ENCODE measurements at places on chromosomes 4 and X.

DNA sequence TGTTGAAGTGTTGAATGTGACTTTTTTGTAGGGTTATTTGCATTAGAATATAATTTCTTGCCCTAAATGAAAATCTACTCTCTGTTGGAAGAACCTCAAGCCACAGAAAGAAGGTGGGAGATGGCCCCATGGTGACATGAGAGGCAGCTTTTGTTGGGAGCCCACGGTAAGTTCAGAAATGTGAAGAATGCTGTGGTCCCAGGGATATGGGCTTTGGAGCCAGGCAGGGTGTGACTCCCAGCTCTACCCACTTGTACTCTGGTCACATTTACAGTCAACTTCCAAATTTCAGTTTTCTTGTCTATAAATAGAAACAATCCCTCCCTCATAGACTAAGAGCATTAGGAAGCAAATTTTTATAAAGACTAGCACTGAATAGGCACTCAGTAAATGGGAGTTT lies 177.8 kb downstream of the RAB28 start:
- DNase-seq, result no peak

GRCh38 chr4:13989501-13989900 lies 362.0 kb upstream of the BOD1L1 start:
- DNase-seq, result no peak

GRCh38 chr4:16626945-16627344 lies 271.5 kb downstream of the LDB2 start:
- DNase-seq, result peak; percentile 50

DNA sequence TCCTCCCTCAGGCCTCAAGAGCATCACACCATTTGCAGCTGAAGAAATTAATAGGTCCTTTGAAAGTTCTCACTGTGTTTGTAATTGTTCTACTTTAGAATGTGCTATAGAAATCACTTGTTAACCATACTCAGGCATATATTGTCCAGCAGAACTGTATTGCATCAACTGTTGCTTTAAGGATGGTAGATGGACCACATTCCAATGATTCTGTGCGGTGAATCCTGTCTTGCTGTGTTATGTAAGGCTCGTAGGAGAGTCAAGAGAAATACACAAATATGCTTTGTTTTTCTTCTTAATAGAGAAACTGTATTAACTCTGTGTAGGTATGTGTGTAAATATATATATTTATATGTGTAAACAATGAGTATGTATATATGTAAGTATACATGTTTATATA lies 6.3 kb upstream of the ADGRA3 start:
- DNase-seq, result no peak

DNA sequence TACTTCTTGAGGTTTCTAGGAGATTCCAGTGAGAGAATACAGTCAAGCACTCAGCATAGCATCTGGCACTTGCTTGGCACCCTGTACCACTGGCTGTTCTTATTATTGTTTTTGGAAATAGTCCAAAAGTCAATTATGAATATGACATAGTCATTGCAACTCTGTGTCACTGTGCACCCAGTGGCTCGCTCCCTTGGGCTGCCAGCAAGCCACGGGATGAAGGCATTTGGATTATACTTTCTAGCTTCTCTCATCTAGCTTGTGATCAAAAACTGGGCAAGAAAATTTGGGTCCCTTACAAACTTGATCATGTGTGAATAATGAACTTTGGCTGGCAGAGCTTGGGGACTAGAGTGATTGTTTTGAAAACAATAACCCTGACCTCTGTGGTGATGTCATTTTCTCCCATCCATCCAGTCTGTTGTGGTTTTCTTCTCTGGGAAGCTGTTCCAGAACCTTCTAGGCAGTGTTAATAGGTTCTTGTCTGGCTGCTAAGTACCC lies 32.7 kb upstream of the LIMCH1 start:
- no peak for DNase-seq

- DNase-seq, result no peak
Observed at GRCh38 chr4:79287718-79288117, 38.1 kb downstream of the NAA11 start.

GRCh38 chr4:64062991-64063390 lies 346.3 kb downstream of the TECRL start:
- DNase-seq, result no peak

DNA sequence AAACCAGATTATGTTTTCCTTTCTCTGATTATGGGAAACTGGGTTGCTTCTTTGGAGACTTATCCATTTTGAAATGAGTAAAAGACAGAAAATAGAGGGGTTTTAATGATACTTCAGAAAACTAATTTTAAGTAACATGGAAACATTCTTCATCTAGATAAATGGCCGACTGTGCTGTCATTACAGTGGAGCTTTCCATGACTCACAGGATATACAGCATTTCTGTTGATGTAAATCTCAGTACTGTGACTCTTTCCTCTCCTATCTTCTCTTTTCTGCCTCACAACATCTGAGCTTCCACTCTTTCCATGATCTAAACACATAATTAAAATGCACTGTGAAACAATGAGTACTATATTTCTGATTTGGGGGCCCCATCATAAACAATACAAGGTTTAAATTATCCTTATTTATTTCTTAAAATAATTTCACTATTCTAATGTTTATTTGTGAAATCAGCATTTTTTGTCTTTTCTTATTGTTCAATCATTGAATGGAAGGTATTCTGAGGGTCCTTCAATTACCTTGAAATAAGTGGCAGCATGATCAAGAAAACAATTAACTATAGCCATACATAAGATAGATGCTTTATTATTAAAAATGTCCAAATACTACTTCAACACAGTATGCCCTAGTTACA lies 19.3 kb downstream of the SEC24D start:
- DNase-seq, result peak; percentile 58

DNA sequence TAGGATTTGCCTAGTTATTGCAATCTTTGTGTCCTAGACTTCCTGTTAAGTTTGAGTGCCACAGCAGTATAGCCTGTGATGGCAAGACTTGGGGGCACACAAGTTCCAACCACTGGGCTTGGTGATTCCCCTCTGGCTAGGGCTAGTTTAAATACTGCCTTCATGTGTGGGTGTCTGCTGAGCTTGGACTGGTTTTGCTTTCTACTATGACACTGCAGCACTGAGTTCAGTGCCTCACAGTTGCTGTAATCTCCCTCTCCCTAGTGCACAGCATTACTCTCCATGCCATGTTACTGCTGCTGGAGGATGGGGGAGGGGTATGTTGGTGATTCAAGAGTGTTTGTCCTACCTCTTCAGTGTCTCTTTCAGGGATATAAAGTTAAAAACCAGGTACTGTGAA lies 379.6 kb downstream of the IL15 start:
- DNase-seq, result no peak

DNA sequence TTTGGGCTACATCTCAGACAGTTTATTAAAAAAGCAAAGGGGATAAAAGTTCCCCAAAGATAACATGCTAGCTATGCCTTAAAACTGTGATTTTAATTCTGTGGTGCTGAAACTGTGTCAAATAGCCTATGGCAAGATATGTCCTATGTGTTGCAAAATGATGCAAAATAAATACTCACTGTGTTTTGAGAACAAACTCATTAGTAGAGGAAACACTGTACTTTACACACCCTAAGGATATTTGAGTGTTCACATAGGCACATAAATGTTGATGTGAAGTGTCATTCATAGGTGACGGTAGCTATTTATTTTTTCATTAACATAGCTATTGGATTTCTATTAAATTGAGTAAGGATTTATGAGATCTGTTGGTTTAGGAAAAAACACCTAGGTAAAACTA lies 351.9 kb downstream of the FAT4 start:
- no peak for DNase-seq

GRCh38 chr4:6523251-6523650 lies 50.8 kb upstream of the PPP2R2C start:
- peak; percentile 70 for DNase-seq

GRCh38 chr4:74878323-74878722 lies 54.6 kb upstream of the PARM1 start:
- no peak for DNase-seq

- peak; percentile 36 for DNase-seq
Observed at GRCh38 chr4:6134612-6135220, 65.6 kb downstream of the JAKMIP1 start.

DNA sequence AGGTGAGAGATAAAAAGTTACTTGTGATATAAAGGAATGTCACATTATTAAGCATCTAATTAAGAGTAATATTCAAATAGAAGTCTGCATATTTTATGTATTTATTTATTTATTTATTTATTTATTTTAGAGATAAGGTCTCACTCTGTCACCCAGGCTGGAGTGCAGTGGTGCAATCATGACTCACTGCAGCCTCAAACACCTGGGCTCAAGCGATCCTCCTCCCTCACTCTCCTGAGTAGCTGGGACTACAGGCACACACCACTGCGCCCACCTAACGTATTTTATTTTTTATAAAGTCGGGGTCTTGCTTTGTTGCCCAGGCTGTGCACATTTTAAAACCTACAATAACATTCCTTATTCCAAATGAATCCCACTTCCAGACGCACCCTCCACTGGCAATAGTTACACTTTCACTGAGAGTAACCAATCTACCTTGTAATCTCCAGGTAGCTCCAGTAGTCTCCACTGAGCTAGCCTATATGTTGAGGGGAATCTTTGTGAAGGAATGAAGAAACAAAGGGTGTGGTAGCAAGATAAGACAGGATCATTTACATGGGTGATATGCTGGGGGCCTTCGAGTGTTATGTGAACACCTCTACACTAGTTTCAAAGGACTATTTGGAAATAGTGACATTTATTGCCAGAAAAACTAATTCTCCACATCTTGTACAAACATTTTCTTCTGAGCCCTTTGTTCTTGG lies 11.9 kb downstream of the SH3D19 start:
- DNase-seq, result no peak

- DNase-seq, result no peak
Observed at GRCh38 chrX:153945956-153946943, 1.8 kb upstream of the RENBP start.

DNA sequence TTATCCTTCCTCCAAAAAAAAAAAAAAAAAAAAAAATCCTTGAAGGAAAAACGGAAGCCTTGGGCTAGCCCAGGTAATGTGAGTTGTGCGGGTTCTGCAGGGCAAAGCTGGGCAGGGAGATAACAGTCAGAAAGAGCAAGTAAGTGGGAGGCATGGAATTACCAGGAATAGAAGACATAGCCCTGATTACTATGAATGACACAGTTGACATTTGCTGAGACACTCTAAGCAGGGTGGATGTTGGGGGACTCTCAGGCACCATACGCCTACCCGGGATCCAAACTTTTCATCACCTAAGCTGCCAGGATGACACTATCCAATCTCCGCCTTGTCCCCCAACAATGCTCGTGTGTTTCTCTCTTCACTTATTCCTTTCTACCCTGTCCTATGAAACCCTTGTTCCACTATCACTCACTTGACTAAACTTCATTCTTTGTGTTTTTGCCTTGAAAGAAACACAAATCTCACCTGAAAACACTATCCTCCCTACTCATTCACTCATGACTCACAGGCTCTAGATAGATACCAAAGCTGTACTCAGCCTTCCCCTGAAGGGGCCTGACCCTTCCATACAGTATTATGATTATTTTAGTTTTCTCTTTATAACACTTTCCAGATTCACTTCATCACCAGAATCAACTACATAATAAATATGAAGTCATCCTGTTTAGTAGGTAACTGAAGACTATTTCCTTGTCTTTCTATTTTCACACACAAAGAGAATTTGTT lies 158.4 kb downstream of the INPP4B start:
- no peak for DNase-seq

- DNase-seq, result peak; percentile 8
Observed at GRCh38 chrX:48490661-48491060, 14.7 kb downstream of the FTSJ1 start.

GRCh38 chr4:77582156-77582555 lies 23.5 kb upstream of the CXCL13 start:
- DNase-seq, result no peak

DNA sequence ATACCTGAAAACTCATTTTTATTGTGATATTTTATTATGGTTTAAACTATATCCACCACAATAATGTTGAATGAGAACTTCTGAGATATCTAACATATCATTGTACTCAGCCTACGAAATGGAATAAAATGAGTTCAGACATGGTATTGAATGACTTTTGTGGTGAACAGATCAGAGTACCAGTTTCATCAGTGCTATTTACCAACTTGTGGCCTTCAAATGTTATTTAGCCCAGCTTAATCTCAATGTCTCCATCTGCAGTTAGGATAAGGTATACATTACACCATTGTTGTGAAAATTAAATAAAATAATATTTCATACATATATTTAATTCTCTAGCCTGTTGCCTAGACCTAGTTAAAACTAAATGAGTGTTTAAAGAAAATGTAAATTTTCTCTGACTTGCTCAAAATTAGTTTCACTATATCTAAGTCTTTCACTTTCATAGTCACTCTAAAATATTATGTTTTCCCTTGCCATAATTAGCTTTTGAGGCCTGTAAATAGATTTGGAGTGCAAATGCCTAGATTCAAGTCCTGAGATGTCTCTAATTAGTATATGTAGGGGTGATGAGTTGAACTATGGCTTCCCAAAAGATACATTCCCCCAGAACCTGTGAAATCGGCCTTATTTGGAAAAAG lies 594.2 kb downstream of the STPG2 start:
- DNase-seq, result no peak

DNA sequence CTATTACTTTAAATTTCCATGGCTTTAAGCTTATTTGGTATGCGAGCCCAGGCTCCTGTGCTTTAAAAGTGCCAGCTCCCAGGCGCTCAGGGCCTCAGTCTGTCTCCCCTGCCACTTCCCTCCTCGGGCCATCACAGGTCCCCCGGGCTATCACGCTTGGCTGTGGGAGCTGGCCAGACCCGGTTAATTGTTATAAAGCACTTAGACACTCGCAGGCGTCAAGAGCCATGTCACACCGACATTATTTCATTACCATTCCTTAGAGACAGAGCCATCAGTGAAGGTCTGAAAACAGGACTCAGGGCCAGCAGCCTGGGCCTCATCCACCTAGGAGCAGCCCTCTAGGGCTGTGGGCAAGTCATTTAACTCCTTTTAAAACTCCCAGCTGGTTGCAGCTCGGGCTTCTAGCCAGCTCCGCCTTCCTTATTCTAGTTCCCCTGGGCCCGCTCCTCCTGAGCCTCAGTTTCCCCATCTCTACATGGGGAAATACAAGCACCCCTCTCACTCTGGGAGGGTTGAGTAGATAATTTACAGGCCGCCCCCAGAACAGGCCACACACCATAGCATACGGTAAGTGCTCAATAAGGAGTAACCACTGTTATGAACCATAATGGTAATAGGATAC lies 99.0 kb downstream of the HMX1 start:
- DNase-seq, result no peak

GRCh38 chrX:47172971-47173792 lies 20.4 kb upstream of the UBA1 start:
- no peak for DNase-seq

- DNase-seq, result no peak
Observed at GRCh38 chr4:100977746-100978397, 369.5 kb downstream of the PPP3CA start.

GRCh38 chr4:91325495-91325894 lies 978.3 kb upstream of the GRID2 start:
- peak; percentile 14 for DNase-seq

DNA sequence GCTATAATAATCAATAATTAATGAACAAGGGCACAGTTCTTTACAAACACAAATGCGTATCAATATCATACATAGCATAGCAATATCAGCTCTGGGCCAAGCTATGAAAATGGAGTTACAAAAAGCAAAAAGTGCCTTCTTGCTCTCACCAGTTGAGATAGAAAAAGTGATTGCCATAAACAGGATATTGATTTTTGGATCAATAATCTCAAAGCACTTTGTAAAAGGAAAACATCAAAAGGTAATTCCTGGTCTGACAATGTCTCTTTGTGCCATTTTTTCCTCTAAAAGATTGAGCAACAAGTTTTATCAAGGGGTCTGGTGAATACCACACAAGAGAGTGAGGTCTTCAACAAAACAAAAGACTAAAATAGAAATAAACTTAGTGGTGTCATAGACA lies 42.4 kb downstream of the ABCB7 start:
- no peak for DNase-seq
